ENCODE measurements at places on chromosomes 12 and 14. TPM values are rescaled to one million over a fixed set of nuclear protein-coding genes. Genes with fewer than 3 reads are reported as not detected.

The TAS2R7 gene
- not detected for total RNA-seq

The KERA gene
- not detected for total RNA-seq

The SBNO1 gene
- total RNA-seq, result 26.1 TPM

The KICS2 gene
- 3.5 TPM for total RNA-seq

The COX8C gene
- total RNA-seq, result not detected

The IFI27L2 gene
- 63.3 TPM for total RNA-seq

The RILPL1 gene
- 91.7 TPM for total RNA-seq

The MAPKAPK5 gene
- 31.6 TPM for total RNA-seq

The IL22 gene
- total RNA-seq, result not detected

The C12orf54 gene
- not detected for total RNA-seq

The OTOGL gene
- 9.2 TPM for total RNA-seq

The PLEKHD1 gene
- total RNA-seq, result 0.24 TPM

The CD4 gene
- total RNA-seq, result 11.6 TPM

The TMEM117 gene
- total RNA-seq, result 7.3 TPM
